ENCODE measurements at places on chromosomes 3 and 15. TPM values are rescaled to one million over a fixed set of nuclear protein-coding genes. Genes with fewer than 3 reads are reported as not detected.

DNA sequence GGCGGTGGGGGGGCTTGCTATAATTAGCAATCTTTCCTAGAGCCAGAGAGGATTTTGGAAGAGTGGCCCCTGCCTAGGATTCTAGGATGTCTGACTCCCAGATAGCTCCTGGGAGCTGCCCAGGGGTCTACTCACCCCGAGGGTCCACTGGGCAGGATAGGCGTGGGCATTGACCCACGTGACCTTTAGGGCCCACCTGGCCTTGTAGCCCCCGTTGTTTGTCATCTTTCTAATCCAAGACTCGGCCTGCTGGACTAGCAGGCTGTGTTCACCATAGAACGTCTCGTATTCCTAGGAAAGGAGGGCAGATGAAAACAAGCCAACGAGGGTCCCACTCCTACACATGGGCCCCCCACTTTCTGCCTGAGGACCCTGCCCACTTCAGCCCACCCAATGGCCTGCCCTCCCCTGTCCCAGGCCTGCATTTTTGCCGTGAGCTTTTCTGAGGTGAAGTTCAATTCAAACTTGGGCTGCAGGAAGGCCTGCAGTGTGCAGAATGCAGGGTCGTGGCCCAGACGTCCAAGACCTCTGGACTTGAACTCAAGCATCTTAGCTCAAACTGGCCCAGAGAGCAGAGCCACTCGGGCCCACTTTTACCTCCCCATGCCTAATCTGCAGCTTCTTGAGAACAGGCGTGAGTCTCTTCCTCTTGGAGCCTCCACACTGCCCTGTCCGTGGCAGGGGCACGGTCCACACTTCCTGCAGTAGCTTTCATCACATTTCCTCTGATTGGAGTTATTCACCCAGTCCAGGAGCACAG lies 41.5 kb downstream of the MUC4 start:
- no peak for DNase-seq

- DNase-seq: no peak
These were observed 38.9 kb downstream of the RYK start for GRCh38 chr3:134211797-134212196.

DNA sequence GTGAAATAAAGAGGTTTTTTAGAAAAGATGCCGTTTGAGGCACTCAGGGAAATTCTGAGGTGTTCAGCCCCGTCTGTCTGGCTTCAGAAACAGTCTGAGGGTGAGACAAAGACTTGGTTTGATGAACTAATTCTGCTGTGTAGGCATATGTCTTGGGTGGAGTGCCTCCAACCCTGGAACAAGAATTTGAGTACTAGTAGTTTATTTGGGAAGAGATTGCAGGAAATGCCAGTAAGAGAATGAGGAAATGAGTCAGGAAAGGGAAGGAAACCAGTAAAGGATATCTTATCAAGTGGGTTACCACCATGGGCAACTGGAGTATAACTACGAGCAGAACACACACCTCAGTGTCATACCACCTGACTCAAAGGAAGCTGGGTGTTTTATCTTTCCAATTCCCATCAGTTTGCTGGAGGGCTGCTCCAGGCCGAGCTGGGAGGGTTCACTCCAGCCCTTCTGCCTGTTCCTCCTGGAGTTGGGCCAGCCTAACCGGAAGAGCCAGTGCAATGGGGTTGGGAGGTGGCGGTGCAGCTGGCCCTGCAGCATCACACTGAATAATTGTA lies 75.3 kb downstream of the TGFBR2 start:
- DNase-seq: no peak

Gene CSTA
- polyA plus RNA-seq: 1.1 TPM

Gene ABHD5
- polyA plus RNA-seq: 20.1 TPM

GRCh38 chr3:13105181-13105895 lies 32.1 kb upstream of the IQSEC1 start:
- no peak for DNase-seq

Gene FAM3D
- polyA plus RNA-seq: 2.3 TPM

- no peak for DNase-seq
These were observed 21.4 kb upstream of the NR2C2 start for GRCh38 chr3:14925729-14926591.

Gene FOXL2NB
- 0.06 TPM for polyA plus RNA-seq

Gene EPHB3
- 29.0 TPM for polyA plus RNA-seq

GRCh38 chr3:7999384-7999783 lies 502.2 kb upstream of the LMCD1 start:
- peak; percentile 2 for DNase-seq

- DNase-seq: no peak
These were observed 69.8 kb downstream of the SQOR start for GRCh38 chr15:45704329-45705249.

DNA sequence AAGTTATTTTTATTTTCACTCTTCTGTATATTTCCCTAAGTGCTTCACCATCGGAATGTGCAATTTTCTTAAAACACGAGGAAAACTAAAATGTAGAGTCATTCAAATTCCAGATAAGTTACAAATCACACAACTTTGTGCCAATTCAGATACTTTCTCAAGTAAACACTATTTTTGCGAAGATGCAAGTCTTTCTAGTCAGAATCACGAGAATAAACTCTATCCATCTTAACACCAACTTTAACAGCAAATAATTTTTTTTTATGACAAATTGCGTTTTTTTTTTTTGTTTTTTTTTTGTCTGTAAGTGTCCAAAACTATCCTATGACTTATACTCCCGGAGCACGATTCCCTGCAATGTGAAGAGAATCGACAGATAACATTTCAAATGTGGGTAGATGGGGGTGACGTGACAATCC lies 1.3 kb downstream of the STAG1 start:
- DNase-seq: no peak

Gene POLR2M
- polyA plus RNA-seq: 84.8 TPM

Gene ZNF80
- 0.11 TPM for polyA plus RNA-seq

- no peak for DNase-seq
These were observed 74.3 kb downstream of the LARS2 start for GRCh38 chr3:45462522-45463265.

DNA sequence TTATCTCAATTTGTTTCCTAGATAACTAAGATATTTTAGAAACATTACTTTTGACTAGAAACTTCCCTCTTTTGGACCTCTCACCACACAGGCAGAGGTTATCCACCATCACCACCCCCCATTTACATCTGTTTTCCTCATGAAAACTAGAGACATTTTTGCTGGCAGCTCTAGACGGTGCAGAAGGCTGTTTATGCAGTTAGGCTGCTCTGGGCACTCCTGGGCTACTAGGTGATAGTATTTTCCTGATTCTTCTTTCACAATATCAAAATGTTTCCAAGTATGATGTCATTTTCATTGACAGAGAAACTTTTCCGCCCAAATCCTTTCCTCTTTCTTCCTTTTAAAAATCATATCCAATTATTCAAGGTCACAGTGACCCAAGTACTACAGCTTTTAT lies 67.1 kb downstream of the PLOD2 start:
- no peak for DNase-seq

Gene SUCNR1
- 7.0 TPM for polyA plus RNA-seq

Gene ERICH6
- 1.8 TPM for polyA plus RNA-seq

DNA sequence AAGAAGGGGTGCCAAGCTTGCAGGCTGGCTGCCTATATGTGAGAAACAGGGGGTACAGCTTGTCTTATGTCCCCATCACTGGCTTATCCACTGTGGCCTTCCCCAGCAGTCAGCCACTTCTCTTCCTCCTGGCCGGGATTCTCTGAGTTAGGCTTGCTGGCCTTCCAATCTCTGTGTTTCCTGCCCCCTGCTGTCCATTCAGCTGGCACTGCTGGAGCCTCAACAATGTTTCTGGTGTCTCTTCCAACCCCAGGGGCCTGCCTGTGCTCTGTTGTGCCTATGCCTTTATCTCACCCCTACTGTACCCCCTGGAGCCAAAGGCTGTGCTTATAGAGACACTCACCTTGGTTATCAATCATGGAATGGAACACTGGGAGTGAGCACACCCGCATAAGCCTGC lies 36.5 kb downstream of the ANAPC13 start:
- no peak for DNase-seq

- DNase-seq: no peak
These were observed 190.5 kb upstream of the NECTIN3 start for GRCh38 chr3:110881069-110881468.

Gene PRSS50
- polyA plus RNA-seq: 4.8 TPM

Gene ZDHHC23
- polyA plus RNA-seq: 11.2 TPM

All from renal cortex interstitium (tissue), 15 donors.